ENCODE measurements at places on chromosomes 2 and 18. TPM values are rescaled to one million over a fixed set of nuclear protein-coding genes. Genes with fewer than 3 reads are reported as not detected.

DNA sequence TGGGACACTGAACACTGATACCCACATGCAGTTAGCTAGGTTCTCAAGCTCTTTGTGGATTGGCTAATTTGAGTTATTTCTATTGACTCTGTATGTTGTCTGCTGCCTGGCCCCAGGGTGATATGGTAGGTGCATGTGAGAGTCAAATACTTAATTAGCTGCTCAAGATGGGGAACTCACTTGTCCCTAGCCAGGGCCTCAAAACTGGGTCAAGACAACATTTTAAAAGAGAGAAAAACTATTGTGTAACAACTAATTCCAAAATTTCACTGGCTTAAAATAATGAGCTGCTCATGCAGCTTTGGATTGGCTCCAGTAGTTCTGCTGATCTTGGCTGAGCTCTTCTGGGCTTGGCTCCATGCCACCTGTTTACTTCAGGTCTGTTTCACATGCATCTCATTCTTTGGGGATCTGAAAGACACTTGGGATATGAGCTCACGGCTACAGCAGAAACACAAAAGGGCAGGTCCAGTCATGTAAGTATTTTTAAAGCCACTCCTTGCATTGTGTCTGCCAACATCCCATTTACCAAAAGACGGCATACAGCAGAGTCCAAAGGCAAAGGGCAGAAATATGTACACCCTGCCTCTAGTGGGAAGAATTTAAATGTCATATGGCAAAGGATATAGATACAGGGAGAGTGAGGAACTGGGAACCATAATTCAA is 716.8 kb downstream of the SUCLG1 start:
- DNase-seq: peak; percentile 56

- no peak for DNase-seq
Observed at GRCh38 chr18:55088000-55088401, 128.7 kb upstream of the CCDC68 start.

GRCh38 chr2:100731535-100731981 is 88.4 kb upstream of the NPAS2 start:
- no peak for DNase-seq

Gene GPR17
- 0.31 TPM for total RNA-seq

DNA sequence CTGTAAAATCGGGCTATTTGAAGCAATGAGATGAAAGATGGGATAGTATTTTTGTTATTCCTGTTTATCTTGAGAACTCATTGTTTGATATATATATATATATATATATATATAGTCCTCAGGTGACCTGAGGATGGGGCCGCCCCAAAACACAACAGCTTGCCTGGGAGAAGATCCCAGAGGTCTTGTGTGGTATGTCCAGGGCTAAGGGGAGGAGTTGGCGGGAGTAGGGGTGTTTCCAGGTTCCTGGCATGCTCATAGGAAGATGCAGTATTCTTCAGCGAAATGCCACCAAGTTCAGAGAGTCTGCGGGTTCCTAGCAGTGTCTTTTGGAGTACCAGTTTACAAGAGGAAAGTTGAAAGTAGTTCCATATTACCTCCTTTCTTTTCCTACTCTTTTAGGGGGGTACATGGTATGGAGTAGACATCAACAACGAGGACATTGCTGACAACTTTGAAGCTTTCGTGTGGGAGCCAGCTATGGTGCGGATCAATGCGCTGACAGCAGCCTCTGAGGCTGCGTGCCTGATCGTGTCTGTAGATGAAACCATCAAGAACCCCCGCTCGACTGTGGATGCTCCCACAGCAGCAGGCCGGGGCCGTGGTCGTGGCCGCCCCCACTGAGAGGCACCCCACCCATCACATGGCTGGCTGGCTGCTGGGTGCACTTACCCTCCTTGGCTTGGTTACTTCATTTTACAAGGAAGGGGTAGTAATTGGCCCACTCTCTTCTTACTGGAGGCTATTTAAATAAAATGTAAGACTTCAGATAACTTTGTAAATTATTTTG is 18.3 kb downstream of the CCT7 start:
- no peak for DNase-seq

DNA sequence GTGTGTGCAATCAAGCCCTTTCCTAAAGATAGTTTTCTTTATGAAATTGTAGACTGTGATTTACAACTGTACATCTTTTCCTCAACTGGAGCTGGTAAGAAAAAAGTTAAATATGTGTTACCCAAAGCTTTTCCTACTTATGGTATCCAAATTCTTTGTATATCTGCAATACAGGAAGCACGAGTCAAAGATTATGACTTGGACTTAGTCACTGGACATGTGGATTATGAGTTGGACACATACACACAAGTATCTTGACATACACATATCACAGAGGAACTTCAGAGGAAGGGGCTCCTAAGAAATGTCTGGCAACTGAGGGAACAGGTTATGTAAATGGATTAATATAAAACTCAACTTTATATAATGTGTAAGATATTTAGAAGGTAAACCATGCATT is 35.2 kb downstream of the PRELID3A start:
- DNase-seq: no peak

DNA sequence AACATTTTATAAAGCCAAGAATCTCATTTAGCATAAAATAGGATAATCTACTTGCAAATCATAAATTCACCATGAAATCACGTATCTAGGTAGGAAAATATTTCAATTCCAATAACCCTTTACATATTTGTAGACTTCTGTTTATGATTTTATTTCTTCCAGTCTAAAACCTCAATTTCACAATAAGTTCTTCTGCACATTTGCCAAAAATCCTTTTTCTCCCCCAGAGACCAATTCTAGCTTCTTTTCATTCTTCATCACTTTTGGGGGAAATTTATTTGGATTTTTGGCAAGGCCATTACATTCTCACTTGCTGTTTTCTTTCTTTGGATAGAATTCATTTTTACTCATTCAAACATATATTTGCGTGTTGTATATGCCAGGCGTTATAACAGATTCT is 86.8 kb downstream of the SPRED2 start:
- no peak for DNase-seq
